ENCODE measurements at places on chromosomes 11 and 22.

DNA sequence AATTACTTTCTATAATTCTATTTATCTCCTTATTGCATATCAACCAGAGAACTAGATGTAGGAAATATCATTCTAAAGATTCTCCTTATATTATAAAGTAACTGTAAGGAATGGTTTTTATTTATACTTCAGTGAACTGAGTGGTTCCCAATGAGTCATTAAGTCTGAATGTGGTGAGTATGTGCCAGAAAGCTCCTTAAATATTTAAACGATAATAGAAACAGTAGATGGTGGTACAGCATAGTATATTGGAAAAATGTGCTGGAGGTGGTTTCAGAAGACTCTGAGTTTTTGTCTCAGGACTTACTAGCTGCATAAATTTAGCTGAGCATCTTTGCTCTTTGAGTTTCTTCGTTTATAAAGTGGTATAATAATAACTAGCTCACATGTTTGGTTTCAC, 653.5 kb downstream of the FAM181B start:
- no peak for DNase-seq

DNA sequence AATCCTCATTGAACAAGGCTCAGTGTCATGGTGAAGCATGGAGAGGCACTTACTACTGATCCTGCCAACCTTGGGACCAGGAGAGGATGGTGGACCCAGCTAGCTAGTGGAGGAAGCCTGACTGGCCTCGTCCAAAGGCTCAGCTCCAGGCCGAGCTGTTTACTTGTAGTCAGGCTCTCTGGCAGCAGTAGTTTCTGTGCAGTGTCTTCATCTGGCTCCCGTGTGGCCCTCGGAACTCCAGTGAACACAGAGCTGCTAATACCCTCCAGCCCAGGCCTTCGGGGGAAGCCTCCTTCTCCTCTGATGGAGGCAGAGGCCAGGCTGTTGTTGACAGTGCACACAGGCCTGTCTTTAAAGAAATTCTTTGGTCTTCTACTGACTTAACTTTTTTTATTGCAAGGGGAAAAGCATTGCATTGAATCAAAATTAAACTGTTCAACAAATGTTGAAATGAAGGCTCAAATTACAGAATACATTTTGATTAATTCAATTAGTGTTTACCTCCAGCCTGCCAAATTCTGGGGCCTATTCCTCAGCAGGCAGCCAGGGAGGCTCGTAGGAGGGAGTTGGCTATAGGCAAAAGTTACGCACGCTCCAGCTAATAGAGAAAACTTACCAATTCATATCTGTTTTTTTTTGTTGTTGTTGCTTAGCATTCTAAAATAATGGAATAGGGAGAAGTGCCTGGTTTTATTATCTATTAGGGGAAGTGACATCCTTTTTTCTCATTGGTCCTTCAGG, 18.8 kb downstream of the PPFIBP2 start:
- DNase-seq = no peak

- DNase-seq = peak; percentile 51
Measured at GRCh38 chr22:22770280-22770871, 117.2 kb upstream of the IGLL5 start.

DNA sequence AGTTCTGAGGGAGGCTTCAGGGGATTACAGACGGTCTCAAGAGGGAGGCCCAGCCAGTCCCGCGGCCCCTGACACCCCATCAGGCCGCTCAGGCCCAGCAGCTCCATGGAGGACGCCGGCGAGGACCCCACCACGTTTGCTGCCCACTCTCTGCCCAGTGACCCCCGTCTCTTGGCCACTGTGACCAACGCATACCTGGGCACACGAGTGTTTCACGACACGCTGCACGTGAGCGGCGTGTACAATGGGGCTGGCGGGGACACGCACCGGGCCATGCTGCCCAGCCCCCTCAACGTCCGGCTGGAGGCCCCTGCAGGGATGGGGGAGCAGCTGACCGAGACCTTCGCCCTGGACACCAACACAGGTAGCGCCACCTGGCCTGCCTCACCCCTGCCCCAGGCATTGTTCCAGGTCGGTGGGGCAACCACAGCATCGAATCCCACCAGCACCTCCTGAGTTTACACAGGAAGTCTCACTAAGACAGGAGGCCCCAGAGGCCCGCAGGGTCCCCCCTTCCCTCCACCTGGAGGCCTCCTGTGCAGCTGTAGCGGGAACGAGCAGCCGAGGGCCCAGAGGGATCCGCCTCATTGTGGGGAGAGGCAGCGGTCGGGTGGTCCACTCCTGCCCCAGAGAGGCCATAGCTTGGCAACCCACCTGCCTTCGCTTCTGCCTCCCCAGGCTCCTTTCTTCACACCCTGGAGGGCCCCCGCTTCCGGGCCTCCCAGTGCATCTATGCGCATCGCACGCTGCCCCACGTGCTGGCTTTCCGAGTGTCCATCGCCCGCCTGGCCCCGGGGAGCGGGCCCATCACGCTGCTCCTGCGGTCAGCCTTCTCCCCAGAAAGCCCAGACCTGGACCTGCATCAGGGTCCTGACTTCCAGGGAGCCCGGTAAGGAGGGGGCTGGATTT, 1.0 kb downstream of the PGGHG start:
- DNase-seq = no peak

DNA sequence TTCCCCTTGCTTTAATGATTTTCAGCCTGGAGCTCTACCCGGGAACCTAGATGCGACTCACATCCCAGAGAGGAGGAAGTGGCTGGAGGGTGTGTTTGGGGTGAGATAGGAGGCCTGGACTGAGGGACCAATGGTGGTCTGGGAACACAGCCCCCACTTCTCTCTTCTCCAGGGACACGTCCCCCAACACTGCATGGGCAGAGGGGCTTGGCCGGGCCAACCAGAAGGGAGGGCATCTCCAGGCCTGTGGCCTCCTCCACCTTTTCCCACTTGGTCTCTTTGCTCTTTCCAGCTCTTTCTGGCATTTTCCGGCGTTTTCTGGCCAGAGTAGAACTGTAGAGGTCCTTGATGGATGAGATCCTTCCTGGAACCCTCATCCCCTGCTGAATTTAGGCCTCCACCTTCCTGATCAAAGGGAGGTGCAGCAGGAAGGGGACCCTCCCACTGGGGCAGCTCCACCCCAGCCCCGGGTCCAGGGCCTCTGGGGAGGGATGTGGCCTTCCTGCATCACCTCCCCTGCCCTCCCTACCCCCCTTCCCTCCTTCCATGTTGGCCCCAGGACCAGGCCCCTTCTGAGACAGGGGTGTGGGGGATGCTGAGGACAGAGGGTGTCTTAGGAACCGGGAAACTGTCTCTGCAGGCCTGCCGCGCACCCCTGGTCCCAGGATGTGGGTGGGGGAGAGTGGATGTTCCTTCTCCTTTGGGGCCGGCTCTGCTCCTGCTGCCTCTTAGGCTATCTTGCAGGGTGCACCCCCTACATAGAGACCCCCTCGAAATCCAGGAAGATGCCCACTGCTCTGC, 24.4 kb downstream of the MRGPRG start:
- no peak for DNase-seq

DNA sequence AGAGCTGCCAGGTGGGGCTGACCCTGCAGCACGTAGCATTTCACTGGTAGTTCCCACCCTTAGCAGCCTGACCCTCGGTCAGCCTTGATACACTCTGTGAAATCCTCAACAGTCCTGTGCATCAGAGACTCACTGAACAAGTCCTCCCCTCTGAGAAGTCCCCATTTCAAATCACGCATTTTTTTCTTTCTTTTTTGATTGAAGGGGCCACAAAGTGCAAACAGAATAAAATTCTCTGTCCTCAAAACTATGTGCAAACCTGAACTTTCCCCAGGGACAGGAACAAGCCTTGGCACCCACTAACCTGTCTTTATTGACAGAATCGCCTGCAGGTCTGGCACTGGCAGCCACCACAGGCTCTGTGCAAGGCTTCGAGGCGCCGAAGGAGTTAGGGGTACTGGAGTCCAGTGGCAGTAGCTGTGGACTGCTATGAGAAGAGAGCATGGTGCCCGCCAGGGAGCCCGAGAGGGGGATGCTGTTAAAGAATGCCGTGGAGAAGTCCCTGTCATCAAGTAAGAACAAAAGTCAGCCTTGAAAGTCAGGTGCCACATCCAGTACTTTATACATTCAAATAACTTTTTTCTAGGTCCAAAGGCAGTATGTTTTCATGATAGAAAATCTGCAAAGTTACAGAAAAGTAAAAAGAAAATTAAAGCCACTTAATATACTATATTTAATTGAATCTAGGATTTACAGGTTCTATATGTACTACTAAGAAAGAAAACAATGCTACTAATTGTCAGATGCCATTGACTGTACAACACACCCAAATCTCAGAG, 53.8 kb downstream of the HIRA start:
- DNase-seq = no peak

Data from CD4-positive, alpha-beta T cell (primary cell).